ENCODE measurements at places on chromosomes 3 and 15.
A peak's percentile ranks its signal among the peaks of the same experiment; 100 is the strongest.

DNA sequence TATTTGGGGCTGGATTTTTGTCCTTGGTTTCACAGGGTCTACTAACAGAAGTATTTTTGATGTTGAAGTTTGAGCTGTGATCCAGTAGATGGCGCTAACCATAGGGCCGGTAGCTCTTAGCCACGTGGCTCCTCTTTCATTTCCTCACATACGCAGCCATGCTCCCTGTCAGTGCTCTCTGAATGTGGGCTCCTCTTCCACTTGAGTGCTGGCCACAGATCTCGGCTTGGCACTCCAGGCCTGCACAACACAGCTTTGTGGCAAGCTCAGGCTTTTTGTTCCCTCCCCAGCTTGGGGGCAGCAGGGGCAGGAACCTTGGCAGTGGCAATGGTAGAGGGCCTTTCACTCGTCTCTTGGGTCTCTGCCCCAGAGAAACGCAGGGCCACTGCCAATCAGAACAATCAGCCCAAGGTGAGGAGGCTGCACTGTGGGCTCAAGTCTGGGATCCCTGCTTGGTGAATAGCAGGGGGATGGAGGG is 18.6 kb upstream of the DNAAF4 start:
- peak; percentile 60 for DNase-seq

GRCh38 chr3:3016226-3016625 is 93.9 kb downstream of the IL5RA start:
- no peak for DNase-seq

GRCh38 chr15:88775776-88776175 is 27.5 kb upstream of the ACAN start:
- no peak for DNase-seq

GRCh38 chr3:168220556-168220955 is 124.8 kb upstream of the GOLIM4 start:
- no peak for DNase-seq

- DNase-seq, result no peak
Observed at GRCh38 chr3:135851201-135852081, 114.1 kb upstream of the PPP2R3A start.

GRCh38 chr3:150177673-150178381 is 207.1 kb upstream of the PFN2 start:
- DNase-seq, result no peak

DNA sequence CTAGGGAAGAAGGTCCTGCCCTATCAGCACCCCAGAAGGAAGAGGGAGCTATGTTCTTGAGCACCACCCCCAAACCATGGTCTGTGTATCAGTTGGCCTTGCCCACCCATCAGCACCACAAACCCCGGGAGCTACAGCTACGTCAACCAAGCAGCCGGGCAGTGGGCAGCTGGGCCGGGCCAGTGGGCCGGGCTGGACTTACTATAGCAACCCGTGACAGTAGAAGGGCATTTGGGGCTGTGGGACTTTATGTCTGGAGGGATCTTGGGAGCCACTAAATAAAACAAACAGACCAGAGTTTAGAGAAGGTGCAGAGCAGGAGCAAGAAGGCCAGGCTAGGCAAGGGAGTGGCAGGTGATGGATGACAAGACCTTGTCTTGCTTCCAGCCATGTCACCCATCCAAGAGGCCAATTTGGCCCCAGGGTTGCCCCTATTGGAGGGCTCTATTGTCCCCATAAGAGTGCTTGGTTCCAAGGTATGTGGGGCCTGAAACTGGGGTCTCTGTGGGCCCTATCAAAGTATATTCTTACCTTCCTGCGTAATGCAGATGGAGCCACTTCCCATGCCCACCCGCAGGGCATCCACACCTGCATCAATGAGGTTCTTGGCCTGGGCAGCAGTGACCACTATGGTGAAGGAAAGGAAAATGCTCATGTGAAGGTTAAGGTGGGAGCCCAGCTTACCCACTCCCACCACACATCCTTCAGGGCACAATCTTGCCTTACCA is 3.2 kb downstream of the IMPDH2 start:
- no peak for DNase-seq

DNA sequence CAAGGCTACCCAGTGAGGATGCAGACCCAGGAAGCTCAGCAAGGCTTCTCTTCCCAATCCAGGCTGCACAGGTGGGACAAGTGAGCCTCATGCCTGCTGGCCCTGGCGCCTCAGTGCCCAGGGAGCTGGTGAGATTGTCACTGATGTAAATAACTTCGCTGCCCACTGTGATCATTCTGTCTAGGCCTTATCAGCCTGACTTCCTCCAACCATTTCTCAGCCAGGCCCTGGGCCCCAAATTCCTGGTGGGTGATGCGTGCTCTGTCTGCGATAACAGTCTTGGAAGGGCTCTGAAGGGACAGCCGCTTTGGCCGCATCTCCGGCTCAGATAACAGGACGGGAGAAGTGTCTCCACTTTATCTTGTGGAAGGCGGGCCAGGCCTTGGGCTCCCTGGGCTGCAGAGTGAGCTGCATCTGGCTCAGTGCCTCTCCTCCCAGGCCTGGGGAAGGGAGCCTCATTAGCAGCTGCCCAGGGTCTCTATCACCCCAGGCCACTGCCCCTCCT is 2.2 kb upstream of the FBLN2 start:
- no peak for DNase-seq

DNA sequence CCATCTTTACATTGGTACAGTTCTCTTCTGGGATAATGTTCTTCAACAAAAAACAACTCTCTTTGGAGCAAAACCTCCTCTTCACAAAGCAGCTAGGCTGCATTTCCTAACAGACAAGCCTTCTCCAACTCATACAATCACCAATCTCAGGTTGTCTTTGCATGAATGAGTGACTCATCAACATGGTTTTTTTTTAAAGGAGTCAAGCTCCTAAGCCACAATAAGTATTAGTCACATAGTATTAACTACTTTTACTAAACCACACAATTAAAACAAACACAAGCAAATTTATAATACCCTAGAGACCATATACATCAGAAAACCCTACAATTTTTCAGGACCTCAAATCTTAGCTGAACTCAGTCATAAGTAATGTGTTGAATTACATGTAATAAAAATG is 137.4 kb downstream of the TBC1D5 start:
- no peak for DNase-seq

DNA sequence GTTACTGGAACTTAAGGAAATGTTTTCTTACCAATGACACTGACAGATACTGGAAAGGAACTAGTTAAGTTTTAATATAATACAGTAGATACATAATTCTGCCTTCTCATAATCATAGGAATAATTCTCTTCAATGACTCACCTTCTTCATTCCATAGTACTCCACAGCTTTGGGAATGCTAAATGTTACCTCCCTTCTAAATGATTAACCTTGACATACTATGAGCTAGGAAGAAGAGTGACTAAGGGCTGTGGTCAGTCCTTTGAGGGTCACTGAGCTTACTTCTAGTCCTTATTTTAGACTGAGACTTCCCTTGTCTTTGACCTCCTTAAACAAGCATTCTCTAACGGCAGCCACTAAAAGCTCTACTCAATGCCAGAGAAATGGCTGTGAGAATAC is 69.6 kb upstream of the PPIB start:
- DNase-seq, result no peak

GRCh38 chr3:100402256-100402655 is 917 bp downstream of the LNP1 start:
- DNase-seq, result peak; percentile 42

GRCh38 chr3:81029861-81030260 is 731.6 kb downstream of the GBE1 start:
- DNase-seq, result no peak

- no peak for DNase-seq
Observed at GRCh38 chr15:31173790-31174450, 72.4 kb upstream of the TRPM1 start.

- DNase-seq, result no peak
Observed at GRCh38 chr3:116034794-116035193, 410.5 kb downstream of the LSAMP start.

DNA sequence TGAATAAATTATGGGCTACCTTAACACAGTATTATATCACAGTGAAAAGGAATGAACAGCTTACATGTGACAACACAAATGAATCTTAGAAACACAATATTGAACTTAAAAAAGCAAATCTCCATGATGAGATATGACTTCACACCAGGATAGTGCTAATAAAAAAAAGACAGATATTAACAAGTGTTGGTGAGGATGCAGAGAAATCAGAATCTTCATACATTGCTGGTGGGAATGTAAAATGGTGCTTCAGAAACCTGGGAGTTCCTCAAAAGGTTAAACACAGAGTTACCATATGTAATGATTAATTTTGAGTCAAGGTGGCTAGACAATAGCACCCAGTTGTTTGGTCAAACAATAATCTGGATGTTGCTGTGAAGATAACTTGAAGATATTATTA is 51.4 kb downstream of the HSPBAP1 start:
- no peak for DNase-seq

All from RPMI8226 (cell line).